NCI-H2081 (cell line): ENCODE measurements at places on chromosomes 7 and 10.

GRCh38 chr7:124810605-124811004 lies 45.0 kb upstream of the GPR37 start:
- no peak for DNase-seq

DNA sequence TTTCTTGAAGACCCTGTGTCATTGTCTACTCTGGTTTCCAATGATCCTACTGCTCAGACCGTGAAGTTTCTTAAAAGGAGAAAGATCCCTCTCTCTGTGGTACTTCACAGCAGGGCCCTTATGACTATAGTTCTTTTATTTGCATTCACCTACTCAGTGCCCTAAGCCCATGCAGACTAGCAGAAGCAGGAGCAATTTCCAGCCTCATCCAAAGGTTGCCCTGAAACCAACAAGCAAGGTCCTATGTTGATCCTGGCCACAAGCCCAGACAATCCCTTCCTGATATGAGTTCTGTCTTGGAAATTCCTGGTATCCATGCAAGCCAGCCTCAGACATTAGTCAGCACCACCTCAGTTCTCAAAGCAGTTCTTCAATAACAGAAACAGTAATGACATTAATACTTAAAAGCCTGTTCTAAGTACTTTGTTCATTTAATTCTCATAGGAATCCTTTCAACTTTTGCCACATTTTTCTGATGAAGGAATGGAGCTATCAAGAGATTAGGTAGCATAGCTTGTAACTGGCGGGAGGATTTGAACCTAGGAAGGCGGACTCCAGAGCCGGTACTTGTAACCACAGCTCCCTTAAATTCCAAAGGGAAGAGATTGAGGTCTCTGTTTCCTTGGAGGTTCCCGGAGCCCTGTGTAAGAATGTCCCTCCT lies 58.1 kb upstream of the ST8SIA6 start:
- no peak for DNase-seq

- DNase-seq = no peak
Measured at GRCh38 chr7:138581065-138581464, 120.1 kb downstream of the SVOPL start.

DNA sequence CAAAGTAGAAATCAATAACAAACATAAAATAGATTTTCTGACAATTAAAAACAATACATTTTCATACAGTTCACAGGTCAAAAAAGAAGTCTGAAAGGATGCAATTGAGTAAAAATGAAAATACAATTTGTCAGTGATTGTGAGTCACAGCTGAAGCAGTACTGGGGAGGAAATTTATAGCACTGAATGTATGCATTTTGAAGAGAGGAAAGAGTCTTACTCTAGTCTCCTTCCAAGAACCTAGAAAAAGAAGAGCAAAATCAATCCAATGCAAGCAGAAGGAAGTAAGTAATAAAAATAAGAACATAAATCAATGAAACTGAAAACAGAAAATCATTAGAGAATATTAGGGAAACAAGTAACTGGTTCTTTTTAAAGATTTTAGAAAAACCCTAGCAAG lies 507.2 kb upstream of the IGFBP3 start:
- DNase-seq = no peak

- no peak for DNase-seq
Measured at GRCh38 chr10:33290321-33291052, 44.0 kb downstream of the NRP1 start.

DNA sequence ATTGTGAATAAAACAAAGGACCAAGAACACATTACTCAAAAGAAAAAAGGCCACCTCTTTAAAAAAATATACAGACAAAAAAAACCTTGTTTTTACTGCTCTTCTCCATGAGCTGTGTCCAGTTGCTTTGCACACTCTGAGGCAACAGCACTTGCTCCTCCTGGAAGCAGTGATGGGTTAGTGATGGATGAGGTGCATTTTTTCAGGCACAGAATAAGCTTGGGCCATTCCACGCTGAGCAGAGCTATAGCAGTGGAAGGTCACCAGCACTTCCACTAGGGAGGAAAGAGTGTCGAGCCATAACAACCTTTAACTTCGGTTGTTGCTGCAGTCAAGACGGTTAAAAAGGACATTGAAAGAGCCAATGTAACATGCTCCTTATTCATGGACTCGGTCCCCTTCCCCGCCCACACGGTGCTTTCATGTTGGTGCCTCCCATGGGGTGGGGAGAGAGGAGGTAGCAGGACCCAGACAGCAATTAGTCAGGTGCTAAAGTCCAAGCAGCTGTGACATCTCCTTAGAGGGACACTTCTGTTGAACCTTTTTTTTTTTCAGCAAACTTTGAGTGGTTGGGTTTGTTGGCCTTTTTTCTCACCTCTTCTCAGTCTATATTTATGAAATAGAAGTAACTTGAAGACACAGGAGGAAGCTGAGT lies 136.5 kb upstream of the ADARB2 start:
- DNase-seq = no peak

DNA sequence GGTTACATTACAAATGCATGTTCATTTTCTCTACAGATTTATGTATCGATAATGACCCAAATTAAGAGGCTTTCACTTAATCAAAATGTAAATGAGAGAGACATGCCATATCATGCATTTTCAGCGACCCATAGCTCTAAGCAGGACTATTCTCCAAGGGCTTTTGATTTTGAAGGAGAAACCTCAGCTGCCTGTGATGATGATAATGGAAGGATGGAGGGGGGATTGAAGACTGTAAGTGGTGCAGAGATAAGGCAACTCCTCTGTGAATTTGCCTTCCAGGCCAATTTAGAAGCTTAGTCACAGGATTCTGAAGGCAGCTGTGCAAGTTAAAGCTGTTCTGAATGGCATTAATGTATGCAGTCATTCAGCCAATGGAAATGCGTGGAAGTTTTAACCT lies 8.3 kb downstream of the VSTM2A start:
- DNase-seq = no peak

DNA sequence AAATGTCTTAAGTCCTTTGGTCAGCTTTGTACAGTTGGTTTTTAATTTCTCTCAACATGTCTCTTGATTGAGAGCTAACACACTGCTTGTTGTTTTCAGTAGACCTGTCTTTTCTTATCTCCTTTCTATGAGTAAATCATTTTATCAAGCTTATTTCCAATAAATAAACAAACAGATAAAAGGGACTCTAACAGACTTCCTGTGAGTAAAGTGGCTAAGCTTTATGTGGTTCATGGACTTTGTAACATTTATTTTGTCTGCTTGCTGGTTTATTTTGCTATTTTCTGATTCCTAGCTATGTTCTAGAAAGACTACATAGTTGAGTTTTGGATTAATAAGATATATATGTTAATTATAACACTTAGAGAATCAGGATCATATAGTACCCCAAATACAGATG lies 27.1 kb downstream of the OR9A2 start:
- DNase-seq = no peak

DNA sequence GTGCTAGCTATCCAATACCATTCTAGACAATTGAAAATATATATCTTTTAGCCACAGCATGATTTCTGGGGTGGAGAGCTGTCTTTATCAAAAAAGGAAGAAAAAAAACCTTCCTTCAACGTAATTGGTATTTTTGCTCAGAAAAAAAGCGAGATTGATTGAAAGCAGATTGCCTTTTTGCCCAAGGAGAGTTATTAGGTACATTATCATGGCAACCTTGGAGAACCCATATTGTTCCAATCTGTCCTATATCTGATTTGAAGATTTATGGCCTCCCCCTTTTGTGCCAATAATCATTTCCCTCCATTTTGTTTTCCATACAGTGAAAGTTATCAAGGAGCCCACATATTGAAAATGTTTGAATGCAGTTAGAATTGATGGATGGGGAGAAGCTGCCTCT lies 544.5 kb downstream of the KCNMA1 start:
- no peak for DNase-seq

- no peak for DNase-seq
Measured at GRCh38 chr7:34584526-34584925, 73.5 kb upstream of the NPSR1 start.

DNA sequence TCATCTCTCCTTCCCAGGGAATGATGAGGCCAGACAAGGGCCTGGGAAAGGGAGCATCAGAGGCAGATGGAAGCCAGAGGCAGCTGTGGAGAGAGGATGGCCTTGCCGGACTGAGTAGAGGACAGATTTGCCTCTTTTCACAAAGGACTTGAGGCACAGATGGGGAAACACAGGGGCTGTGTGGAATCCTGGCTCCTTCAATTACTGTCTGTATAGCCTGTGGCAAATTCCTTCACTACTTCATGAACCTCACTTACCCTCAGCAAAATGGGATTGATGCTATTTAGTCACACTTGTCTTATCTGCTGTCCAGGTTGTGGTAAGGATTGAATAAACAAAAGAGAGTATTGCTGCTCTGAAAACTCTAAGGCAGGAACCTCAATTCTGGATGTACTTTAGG lies 40.3 kb downstream of the SLC25A28 start:
- no peak for DNase-seq

DNA sequence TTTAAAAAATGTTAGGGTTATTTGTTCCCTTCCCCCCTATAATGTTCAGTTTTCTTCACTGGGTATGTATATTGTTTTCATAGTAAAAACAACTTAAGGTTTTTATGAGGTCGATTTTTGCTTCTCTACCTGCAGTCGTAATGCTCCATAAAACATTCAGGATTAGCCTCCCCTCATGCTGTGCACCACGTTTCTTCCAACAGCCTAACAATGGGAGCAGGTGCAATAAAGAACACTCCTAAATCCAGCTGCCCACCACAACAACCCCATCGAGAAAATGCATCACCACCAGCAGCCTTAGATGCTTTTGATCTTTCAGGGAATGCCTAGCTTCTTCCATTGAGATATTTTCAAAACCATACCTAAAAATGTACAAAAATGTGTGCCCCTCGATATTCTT lies 111.1 kb downstream of the ADAM12 start:
- peak; percentile 1 for DNase-seq
